ENCODE measurements at places on chromosomes 1 and 21.
A peak's percentile ranks its signal among the peaks of the same experiment; 100 is the strongest.

GRCh38 chr1:25828491-25828890 is 8.7 kb downstream of the MTFR1L start:
- DNase-seq: no peak

DNA sequence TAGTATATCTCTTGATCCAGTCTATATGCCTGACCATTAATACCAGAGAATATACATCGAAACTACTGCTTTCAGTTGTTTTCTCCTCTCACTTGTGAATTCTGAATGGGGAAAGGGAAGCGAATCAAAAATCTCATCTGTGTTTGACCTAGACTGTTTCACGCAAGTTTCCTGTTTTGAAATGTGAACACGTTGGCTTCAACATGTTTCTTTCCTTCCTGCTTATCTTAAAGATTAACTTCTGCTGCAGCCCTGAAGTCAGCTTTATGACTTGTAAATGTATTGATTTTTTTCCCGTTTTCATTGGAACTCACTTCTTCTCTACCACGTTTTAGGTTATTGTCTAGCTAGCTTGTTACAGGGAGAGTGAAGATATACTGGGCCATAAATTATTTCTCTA is 49.9 kb downstream of the SNX27 start:
- no peak for DNase-seq

GRCh38 chr1:55209247-55209646 is 5.9 kb downstream of the USP24 start:
- no peak for DNase-seq

DNA sequence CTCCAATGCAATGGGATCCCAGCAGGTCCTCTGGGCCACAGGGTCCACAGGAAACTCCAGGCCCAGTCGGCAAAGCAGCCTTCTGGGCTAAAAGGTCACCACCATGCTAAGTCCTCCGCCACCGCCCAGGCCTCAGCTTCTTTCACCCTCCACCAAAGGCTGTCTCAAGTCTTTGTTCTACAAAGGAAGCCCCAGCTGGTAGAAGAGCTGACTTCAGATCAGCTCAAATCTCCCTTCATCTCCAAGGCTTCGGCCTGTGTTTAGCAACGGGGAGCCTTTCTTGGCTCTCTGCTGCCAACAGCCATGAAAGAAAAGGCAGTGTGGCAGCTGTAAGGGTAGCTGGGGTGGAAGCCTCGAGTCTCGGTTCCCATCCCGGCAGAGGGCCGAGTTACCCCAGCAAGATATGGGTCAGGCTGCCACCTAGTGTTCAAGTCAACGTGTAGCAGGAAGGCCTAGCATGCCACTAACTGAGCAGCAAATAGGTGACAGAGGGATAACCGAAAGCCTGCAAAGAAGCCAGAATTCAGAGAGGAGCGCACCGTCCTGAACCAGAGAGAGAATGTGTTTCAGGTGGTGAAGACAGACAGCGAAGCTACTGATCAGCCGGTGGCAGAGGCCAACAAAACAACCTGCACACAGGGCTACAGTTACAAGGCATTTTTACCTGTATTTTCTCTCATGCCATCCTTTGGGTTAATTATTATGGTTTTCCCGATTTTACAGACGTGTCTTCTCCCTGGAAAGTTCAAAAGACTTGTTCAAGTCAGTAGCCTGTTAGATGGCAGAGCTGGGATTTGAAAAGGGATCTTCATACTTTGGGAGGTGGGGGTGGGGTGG is 26.8 kb upstream of the CRNN start:
- DNase-seq: peak; percentile 34

- no peak for DNase-seq
These were observed 69.2 kb downstream of the OBSCN start for GRCh38 chr1:228276901-228277490.

DNA sequence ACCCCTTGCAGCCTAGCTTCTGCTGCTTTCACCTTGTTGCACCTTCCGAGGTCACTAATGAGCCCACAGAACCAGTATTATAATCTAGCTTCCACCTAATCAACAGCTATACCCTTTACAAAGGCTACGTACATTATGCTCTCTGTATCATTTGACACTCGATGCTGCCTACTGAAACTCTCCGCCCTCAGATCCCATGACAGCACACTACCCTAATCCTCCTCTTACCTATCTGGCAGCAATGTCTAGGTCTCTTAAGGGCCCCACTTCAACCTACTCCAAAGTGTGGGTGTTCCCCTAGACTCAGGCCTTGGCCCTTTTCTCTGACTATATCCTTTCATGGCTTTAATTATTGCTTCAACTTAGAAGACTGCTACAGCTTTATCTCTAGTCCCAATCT is 4.8 kb upstream of the MRPS21 start:
- no peak for DNase-seq

All from stimulated activated CD4-positive, alpha-beta T cell treated with anti-CD3 and anti-CD28 coated beads, TNF-alpha, amount 100 ng/mL, for 1 hour (primary cell).